Activated naive CD8-positive, alpha-beta T cell treated with anti-CD3 and anti-CD28 coated beads for 36 hours (primary cell): ENCODE measurements at places on chromosomes 2 and 18. TPM values are rescaled to one million over a fixed set of nuclear protein-coding genes. Genes with fewer than 3 reads are reported as not detected.

UNC80 gene
- not detected for total RNA-seq

COL4A3 gene
- not detected for total RNA-seq

FNDC4 gene
- total RNA-seq: not detected

SIX3 gene
- not detected for total RNA-seq

ALLC gene
- total RNA-seq: not detected

- H3K36me3 ChIP-seq: no peaks in the 10 kb centered on the region
- no peak overlapping the region for H3K4me3 ChIP-seq
- DNase-seq: no peak
- no peaks in the 10 kb centered on the region for H3K27me3 ChIP-seq
- H3K27ac ChIP-seq: no peak overlapping the region
These were observed 910.8 kb upstream of the CDH2 start for GRCh38 chr18:29087616-29088246.

DNA sequence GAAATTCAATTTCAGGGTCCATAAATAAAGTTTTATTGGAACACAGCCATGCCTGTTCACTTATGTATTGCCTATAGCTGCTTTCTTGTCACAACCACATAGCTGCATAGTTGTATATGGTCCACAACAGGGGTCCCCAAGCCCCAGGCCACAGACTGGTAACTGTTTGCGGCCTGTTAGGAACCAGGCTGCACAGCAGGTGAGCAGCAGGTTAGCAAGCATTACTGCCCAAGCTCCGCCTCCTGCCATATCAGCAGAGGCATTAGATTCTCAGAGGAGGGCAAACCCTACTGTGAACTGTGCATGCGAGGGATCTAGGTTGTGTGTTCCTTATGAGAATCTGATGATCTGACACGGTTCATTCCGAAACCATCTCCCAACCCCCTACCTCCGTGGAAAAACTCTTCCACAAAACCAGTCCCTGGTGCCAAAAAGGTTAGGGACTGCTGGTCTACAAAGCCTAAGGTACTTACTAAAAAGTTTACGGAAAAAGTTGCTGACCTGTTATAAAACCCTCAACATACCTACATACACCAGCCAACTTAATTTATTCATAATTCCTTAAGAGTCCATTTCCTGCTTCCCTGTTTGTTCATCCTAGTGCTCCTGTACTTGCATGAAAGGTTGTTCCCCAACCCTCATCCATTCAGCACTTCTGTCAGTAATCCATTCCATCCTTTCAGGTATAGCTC is 40.1 kb downstream of the NDUFAF7 start:
- H3K4me1 ChIP-seq: peaks cover 6% of the 10 kb centered on the region
- no peak for DNase-seq
- no peak overlapping the region for H3K4me3 ChIP-seq
- H3K27me3 ChIP-seq: no peaks in the 10 kb centered on the region
- peaks cover 18% of the 10 kb centered on the region for H3K36me3 ChIP-seq

DNA sequence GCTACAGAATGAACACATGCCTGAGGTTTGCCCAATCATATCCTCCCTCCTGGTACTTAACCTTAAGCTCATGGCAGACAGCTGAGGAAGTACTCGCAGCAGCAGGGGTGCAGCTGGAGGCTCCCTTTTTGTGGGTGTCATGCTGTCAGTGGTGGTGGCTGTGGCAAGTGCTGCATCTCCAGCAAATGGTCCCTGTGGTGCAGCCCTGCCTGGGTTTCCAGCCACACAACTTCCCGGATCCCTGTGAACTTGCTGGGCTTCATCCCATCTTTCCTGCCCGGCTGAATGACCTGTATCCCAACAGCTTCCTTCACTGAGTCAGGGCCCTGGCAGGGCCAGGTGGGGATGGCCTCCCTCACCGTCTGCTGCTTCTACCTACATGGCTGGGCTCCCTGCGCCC is 5.0 kb downstream of the TMEM185B start:
- no peaks in the 10 kb centered on the region for H3K27me3 ChIP-seq
- peaks cover 26% of the 10 kb centered on the region for H3K4me1 ChIP-seq
- DNase-seq: no peak
- no peak overlapping the region for H3K4me3 ChIP-seq

DNA sequence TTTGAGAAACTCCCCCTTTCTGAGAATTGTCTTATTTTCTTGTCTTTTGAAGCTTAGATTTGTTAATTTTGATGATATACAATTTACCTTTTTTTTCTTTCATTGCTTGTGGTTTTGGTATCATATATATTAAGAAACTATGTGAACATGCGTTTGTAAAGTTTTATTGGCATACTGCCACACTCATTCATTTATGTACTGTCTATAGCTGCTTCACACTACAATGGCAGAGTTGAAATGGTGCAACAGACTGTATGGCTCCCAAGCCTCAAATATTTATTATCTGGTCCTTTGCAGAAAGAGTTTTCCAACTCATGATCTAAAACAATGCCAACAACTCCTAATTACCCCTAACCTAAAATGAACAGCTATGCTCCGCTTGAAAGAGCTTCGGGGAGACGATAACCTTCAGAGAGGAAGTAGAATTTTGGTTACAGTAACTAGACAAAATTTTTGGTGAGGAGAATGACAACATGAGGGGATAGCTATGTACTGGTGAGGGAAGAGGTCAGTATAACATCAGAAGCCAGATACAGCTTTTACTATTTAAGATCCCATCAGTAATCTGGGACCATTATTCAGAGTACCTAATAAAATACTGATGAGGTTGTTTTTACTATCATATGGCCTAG is 16.1 kb downstream of the PPP3R1 start:
- H3K4me1 ChIP-seq: peaks cover 71% of the 10 kb centered on the region
- H3K4me3 ChIP-seq: peak overlapping the region; percentile 0
- peaks cover 31% of the 10 kb centered on the region for H3K36me3 ChIP-seq
- no peak overlapping the region for H3K27ac ChIP-seq
- DNase-seq: no peak
- no peaks in the 10 kb centered on the region for H3K27me3 ChIP-seq

- H3K27ac ChIP-seq: no peak overlapping the region
- H3K36me3 ChIP-seq: no peaks in the 10 kb centered on the region
- no peaks in the 10 kb centered on the region for H3K27me3 ChIP-seq
- H3K4me1 ChIP-seq: no peaks in the 10 kb centered on the region
These were observed 971.3 kb upstream of the FAM98A start for GRCh38 chr2:34570266-34570872.

- no peak overlapping the region for H3K27ac ChIP-seq
- DNase-seq: no peak
- H3K36me3 ChIP-seq: no peaks in the 10 kb centered on the region
These were observed 8.3 kb upstream of the KLHL30 start for GRCh38 chr2:238130111-238130695.

DNA sequence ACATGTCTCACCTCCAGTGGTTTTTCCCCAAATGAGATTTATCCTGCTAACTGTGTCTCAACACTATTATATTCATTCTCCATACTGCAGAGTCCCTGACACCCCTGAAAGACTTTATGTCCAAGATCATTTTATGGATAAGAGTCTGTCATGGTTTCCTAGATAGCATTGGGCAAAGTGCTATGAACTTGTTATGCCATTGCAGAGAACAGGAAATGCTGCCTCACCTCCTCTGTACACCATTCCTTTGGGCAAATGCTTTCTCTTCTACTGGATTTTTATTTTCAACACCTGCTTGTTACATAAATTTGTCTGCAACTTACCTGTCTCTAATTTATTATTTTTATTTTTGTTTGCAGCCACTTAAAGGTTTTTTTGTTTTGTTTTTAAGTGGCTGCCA is 652.5 kb upstream of the FAM98A start:
- no peak overlapping the region for H3K4me3 ChIP-seq
- H3K36me3 ChIP-seq: no peaks in the 10 kb centered on the region
- H3K27me3 ChIP-seq: no peaks in the 10 kb centered on the region

- H3K4me3 ChIP-seq: peak overlapping the region; percentile 77
- peaks cover 44% of the 10 kb centered on the region for H3K4me1 ChIP-seq
- H3K27ac ChIP-seq: peak overlapping the region; percentile 74
- DNase-seq: peak; percentile 23
- no peaks in the 10 kb centered on the region for H3K27me3 ChIP-seq
These were observed 507 bp downstream of the CNNM4 start for GRCh38 chr2:96760986-96761832.
